ENCODE measurements at places on chromosomes 4 and X.

DNA sequence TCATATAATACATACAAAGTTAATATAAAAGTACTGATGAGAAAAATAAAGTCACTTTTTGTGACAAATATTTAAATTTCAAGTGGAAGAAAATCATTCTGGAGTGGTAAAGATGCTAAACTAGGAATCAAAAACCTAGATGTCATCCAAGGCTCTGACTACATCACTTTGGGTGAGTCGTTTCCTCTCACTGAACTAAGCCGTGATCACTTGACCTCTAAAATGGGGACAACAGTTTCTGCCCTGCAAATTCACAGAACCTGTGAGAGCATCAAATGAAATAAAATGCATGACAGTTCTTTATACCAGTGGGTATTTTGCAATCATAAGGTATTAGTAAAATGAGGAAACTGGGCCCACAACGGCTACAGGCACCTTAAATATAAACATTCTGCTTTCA lies 63.8 kb downstream of the PRDM5 start:
- DNase-seq: no peak

DNA sequence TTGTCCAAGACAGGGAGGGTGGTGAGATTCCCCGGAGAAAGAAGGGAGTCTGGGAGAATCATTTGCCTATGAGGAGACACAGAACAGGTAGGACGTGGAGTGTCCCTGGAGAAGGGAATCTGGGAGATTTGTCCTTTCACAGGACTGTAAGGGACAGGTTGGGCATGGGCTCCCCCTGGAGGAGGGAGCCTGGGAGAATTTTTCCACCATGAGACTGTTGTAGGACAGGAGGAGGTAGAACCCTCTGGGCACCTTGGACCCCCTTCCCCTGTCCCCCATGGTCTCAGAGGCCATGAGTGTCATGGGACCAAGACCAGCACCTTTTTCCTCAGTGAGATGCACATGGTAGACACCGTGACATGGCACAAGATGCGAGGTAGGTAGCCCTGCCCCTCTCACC lies 2.8 kb downstream of the PORCN start:
- no peak for DNase-seq

GRCh38 chr4:137641544-137641943 lies 109.2 kb upstream of the PCDH18 start:
- peak; percentile 55 for DNase-seq

- no peak for DNase-seq
Observed at GRCh38 chr4:40241941-40242340, 45.1 kb downstream of the RHOH start.

GRCh38 chrX:17859609-17860178 lies 1.4 kb downstream of the RAI2 start:
- no peak for DNase-seq

DNA sequence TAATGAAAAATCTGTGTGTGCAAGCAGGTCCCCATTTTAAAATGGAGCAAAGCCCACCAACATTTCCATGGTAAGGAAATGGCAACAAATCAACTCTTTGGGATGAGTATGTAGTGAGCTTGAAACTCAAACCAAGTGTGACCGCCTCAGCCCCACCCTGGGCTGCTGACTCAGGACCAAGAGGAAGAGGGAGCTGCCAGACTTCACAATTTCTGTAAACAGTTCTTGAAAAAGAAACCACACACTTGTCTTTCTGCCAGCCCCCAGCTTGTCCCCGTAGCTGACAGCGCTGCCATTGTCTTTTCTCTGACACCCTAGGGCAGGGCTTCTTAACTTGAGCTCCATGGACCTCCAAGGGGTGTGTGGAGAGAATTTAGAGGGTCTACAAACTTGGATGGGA lies 10.3 kb downstream of the RTL5 start:
- DNase-seq: peak; percentile 73

GRCh38 chr4:68476191-68476590 lies 28.9 kb downstream of the TMPRSS11E start:
- peak; percentile 38 for DNase-seq

- no peak for DNase-seq
Observed at GRCh38 chr4:94843216-94843615, 85.5 kb downstream of the BMPR1B start.

- DNase-seq: peak; percentile 78
Observed at GRCh38 chr4:151658959-151659600, 101.7 kb downstream of the GATB start.

DNA sequence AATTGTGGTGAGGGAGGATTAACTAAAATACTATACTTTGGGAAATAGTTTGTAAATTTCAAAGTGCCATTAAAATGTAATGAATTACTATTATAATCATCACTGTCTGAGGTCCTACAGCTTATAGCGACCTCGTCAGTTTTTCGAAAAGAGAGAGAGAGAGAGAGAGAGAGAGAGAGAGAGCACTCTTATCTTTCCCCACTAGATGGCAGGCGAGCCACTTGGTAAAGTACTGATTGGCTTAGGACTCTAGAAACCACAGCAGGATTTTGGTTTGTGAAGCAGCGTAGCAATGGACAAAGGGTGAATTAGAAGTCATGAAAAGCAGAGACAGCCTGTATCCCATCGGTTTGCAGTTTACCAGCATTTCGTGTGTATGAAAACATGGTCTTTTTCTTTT lies 52.5 kb downstream of the LINC00632 start:
- peak; percentile 69 for DNase-seq

- DNase-seq: no peak
Observed at GRCh38 chr4:42397635-42398170, 415 bp downstream of the SHISA3 start.

- DNase-seq: no peak
Observed at GRCh38 chr4:76492055-76492454, 57.0 kb downstream of the SHROOM3 start.

DNA sequence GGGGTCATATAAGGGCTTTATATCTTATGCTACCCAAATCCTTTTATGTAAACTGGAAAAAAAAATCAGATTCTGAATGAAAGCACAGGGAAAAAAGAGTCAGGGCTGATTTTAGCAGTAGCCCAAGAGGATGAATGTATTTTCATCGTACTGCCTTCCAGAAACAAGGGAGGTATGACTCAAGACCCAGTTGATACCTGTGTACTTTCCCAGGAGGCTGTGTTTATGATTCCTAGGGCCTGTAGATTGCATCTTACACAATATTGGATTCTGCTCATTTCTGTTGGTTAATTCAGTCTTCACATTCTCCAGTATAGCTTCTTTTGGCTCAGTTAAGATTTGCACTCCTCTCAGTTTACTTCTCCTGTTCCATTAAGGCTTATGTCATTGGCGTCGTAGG lies 127.9 kb upstream of the LIMCH1 start:
- DNase-seq: no peak

DNA sequence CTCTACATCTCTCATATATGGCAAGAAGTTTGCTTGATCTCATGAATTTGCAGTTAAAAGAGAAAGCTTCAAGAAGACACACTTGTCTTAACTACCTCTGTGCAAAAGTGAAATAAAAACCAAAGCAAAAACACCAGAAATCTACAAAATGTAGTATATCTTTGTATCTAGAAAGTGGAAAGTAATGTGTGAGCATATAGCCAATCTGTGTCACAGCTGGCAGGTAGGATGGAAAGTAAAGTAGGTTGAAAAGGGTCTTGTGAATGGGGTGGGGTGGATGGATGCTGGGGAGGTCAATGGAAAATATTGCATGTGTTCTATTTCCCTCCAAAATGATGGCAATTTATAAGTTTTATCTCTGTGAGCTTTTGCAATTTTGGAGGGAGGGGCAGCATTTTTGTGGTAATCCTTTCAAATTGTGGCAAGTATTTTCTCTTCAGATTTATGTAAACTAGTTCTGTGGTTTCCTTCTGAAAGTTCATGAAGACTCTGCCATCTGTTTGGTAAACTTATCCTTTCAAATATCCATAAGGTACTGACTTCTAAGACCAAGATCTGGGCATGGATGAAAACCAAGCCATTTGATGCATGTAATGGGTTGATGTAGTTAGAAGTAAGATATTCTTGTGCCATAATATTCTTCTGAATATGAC lies 215.9 kb upstream of the GIMD1 start:
- DNase-seq: peak; percentile 70

GRCh38 chr4:100982345-100982744 lies 365.0 kb downstream of the PPP3CA start:
- DNase-seq: no peak

DNA sequence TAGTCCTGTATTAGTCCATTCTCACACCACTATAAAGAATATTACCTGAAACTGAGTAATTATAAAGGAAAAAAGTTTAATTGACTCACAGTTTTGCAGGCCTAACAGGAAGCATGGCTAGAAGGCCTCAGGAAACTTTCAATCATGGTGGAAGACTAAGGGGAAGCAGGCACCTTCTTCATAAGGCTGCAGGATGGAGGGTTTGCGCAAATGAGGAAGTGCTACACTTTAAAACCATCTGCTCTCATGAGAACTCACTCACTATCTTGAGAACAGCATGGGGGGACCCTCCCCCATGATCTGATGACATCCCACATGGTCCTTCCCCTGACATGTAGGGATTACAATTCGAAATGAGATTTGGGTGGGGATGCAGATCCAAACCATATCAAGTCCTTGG lies 12.1 kb upstream of the MAGEA11 start:
- no peak for DNase-seq

GRCh38 chrX:10108288-10108687 lies 48.5 kb upstream of the CLCN4 start:
- no peak for DNase-seq

GRCh38 chr4:99165978-99166377 lies 21.9 kb upstream of the ADH4 start:
- DNase-seq: no peak

DNA sequence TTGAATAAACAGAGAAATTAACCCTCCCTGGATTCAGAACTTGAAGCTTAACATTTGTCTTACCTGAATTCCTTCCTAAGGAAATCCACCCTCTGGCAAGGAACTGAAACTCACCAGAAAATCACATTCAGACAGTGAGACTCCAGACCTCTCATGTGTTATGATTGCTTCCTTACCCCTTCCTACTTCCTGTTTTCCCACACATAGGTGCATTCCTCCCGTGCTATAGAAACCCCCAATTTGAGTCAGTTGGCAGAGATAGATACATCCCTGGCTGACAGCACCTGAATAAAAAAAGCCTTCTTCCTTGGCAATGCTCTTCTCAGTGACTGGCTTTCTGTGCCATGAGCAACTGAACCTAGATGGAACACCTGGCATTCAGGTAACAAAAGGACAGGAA lies 157.0 kb upstream of the SMIM31 start:
- no peak for DNase-seq

DNA sequence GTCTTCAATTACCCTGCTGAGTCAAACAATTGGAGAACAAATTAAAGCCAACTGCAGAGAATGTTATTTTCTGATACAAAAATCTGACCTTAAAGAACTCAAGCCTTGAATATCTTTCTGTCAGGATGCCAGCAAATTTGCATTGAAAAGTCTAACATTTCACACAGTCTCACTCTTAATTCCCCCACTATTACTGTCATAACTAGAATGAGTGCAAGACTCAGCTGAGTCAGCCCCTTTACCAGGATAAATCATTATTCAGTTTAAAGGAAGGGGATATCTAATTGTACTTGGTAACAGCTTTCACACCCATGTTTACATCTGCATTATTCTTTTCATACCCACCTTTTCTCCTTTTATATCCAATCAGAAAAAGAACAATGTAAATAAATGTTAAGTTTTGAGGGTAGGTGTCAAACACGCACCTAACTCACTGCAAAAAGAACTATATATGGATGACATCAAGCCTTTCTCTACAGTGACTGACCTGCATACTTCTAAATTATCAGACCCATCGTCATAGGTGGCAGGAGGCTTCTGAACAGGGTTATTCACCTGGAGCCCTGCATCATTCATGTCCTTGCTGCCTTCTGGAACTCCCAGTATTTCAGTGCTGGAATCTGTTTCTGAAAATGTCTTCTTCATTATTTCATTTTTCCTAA lies 117.4 kb downstream of the TMA16 start:
- no peak for DNase-seq

DNA sequence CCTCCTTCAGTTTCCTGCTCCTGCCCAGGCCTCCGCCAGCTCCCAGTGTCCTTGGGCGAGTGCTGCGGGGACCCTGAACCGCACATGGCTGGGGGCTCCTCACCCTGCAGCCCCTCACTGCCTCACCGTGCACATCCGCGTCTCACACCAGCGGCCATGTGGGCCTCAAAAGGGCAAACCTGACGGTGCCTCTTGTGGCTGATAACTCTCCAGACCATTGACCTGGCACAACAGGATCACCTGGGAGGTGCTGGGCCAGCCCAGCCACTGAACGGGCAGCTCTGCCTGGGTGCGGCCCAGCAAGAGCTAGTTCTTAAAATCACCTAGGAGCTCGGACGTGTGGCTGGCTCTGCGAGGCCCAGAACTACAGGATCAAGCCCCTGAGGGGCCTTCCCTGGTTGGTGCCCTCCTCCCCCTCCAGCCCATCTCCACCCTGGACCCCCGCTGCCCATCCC lies 4.1 kb upstream of the S100P start:
- DNase-seq: no peak

DNA sequence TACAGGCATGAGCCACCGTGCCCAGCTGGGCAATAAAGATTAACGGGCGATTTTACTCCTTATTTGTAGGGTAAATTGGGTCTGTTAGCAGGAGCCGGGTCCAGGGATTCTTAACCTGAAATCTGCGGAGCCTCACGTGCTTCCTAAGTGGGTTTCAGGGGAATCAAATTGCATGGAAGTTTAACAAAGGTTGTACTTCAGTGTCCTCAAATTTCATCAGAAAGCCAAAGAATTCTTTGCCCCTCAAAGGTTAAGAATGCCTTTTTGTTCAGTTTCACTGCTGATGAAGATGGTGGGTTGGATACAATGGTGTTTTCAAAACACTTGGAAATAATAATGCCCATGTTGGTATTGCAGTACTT lies 67.9 kb downstream of the AFF1 start:
- no peak for DNase-seq

GRCh38 chr4:89397441-89397840 lies 89.8 kb upstream of the GPRIN3 start:
- DNase-seq: no peak

DNA sequence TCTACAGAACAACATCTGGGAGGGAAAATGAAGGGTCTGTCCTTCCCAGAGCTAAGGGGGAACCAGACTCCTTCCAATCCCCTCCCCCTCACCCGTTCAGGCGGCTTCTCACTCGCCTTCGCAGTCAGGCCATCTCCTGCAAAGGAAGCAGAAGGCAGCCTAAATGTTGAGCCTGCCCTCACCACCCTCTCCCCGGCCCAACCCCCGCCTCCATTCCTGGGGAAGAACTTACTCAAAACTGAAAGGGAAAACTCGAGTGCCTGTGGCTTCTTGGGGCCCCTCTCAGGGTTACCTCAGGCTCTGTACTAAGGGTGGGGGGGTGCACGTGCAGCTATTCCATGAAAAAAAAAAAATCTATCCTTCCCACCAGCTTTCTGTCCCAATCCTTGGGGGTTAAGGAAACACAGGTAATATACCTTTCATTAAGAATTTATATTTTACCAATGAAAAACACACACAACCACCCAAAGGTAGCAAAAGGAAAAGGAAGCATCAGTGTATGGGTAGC lies 2.4 kb downstream of the ZMYM3 start:
- DNase-seq: no peak

- no peak for DNase-seq
Observed at GRCh38 chr4:112516066-112516470, at the start of gene NEUROG2. NEUROG2 (minus strand) TSS chr4:112516180; CDS start chr4:112515475, 705 bp downstream.

GRCh38 chrX:137519459-137519858 lies 46.5 kb upstream of the ZIC3 start:
- DNase-seq: no peak

Measured in fibroblast of upper back skin (primary cell).